ENCODE measurements at places on chromosomes 5 and 9. TPM values are rescaled to one million over a fixed set of nuclear protein-coding genes. Genes with fewer than 3 reads are reported as not detected.

The ENTPD8 gene
- not detected for total RNA-seq

GRCh38 chr5:130213607-130214006 is 309.3 kb downstream of the CHSY3 start:
- DNase-seq = no peak

DNA sequence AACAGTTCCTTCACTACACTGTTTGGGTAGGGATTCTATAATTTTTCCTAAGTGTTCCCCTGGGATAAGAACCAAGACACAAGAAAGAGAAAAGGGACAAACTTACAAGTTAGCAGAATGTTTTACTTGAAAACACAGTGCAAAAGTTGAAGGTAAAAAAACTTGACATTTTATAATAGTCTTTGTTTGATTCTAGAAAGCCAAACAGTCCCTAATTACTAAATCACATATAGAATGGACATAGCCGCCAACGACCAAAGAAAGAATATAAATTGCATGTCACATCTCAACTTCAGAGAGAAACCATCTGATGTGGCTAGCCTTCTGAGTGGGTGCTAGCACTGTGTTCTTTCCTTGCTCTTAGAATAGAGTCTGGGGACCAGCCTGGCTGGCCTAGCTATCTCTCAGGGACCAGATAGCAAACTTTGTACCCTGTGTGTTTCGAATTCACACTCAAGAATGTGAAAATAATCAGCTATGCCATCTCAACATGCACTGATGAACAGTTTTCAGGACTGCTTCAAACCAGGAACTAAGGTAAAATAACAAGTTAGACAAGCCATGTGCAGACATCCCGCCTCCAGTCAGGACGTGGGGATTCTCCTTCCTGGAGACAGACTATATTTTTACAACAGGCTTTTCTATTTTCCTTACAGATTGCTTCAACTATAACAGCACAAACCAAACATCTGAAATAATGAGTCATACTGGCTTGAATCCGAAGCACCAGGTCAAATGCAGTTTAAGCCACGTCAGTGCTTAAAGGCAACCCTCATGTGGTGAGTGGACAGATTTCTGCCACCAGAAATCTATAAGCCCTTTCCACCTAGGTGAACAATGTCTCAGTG is 53.7 kb downstream of the LHFPL2 start:
- DNase-seq = no peak

The DNLZ gene
- total RNA-seq = 15.5 TPM

DNA sequence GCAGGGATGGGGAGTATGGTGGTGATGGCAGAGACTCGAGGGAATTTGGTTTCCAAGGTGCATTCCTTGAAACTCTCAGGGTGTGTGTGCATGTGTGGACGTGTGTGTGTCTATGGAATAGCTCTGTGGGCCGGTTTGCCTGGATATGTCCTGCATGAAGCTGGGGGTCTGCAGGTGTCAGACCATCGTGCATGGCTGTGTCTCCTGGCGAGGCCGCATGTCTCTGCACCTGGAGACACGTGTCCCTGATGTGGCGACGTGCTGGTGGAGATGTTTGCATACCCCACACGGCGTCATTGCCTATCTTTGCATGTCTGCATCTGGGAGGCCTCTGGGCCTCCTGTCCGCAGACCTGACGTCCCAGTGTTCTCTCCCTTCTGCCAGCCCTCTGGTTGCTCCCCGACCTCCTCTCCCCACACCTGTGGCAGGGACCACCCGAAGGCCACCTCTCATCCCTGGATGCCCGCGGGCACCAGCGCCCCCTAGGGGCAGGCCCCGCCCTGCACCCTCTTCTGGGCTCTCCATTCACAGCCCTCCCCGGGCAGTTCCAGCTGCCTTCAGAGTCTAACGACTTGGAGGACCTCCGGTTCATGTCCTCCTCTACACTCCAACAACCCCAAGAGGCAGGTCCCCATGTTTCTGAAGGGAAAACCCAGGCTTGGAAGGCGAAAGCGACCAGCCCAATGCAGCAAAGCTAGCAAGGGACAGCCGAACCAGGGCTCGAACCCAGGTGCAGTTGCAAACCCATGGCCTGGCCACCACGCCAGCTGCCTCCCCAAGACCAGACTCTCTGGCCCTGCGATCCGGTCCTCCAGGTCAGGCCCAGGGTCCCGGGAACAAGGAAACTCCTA is 88.6 kb downstream of the LMX1B start:
- DNase-seq = peak; percentile 65

The PCDHAC1 gene
- 3.7 TPM for total RNA-seq

- no peak for DNase-seq
Observed at GRCh38 chr5:35622974-35623373, 5.3 kb downstream of the SPEF2 start.

All from upper lobe of right lung (tissue), 1 donor.